D341Med (cell line): ENCODE measurements at places on chromosomes 4 and X.

GRCh38 chr4:1418494-1419285 lies 12.4 kb upstream of the NKX1-1 start:
- DNase-seq, result peak; percentile 30

GRCh38 chr4:24519649-24520048 lies 64.7 kb downstream of the DHX15 start:
- DNase-seq, result no peak

DNA sequence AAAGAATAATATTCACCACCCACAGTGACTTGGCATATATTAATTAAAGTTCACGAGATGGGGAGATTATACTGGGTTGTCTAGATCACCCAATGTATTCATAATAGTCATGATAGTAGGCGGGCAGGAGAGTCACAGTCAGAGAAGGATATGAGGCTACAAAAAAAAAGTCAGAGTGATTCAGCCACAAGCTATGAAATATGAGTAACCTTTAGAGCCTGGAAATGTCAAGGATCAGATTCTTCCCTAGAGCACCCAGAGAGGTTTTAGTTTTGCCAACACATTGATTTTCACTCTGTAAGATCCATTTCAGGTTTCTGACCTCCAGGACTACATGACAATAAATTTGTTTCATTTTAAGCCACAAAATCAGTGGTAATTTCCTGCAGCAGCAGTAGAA lies 501.9 kb downstream of the GABRG1 start:
- no peak for DNase-seq

DNA sequence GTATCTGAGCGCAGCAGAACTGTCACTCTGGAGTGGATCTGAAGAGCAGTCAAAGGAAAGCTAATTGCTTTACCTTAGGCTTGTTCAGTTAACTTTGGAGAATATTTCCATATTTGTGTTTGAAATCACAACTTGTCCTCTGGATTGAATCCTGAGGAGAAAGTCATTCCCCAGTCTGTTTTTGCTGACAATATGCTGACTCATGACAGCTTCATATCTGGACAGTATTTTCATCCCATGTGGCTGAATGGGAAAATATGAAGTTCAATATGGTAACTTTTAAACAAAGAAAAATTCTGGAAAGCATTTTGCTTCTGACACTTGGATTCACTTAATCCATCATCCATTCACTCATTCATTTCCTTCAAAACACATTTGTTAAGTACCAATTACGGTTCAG lies 46.3 kb upstream of the MAGEC3 start:
- DNase-seq, result no peak

- peak; percentile 40 for DNase-seq
Measured at GRCh38 chr4:158496030-158496741, 25.5 kb upstream of the RXFP1 start.

DNA sequence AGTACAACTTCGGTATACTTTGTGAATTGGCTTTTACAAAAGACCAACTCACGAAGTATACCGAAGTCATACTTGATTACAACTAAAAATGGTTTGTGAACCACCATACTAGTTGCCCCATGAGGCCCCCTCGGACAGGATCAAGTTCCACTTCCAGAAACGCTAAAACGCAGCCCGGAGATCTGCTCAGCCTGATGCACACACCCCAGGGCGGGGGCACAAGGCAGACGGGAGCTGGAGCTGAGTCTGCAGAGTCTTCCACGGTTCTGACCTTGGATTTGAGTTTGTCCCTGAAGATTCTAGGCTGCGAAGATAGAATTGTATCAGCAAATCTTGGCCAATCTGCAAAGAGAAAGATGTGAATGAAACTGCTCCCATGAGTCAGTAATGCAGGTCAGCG lies 118.1 kb downstream of the SORCS2 start:
- no peak for DNase-seq

DNA sequence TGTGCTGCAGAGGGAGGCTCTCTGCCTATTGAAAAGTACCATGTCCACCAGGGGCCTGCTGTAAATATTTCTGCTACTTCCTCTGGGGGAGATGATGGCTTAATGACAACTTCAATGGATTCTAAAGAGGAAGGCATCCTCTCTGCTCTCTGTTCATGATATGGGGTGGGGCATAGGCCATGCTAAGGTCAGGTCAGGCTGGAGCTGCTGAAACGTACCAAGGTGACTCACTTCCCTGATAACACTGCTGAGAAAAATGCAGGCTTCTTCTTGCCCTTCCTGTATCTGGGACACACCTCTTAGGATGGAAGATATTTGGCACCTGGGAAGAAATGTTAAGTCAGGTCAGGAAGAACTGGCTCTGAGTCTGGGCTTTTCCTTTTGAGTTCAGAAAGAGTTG lies 31.5 kb downstream of the HS3ST1 start:
- no peak for DNase-seq
